ENCODE measurements at places on chromosomes 7 and 10.

GRCh38 chr10:74863551-74863950, 37.2 kb downstream of the KAT6B start:
- no peak for DNase-seq

DNA sequence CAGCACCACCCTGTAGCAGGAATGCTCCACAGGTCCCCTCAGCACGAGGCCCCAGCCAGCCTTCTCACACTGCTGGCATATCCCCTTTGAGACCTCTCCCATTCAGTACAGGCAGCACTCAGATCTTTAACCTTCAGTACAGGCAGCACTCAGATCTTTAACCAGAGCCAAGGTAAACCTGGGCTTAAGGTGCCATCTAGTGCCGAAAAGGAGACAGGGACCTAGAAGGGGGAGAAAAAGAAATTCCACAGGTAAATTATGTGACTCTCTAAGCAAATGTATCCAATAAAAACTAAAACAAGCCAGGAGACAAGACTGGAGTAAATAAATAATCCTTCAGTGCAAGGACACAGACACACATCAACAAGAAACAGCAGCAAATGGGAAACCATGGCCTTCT, 358.6 kb downstream of the PTPRN2 start:
- no peak for DNase-seq

DNA sequence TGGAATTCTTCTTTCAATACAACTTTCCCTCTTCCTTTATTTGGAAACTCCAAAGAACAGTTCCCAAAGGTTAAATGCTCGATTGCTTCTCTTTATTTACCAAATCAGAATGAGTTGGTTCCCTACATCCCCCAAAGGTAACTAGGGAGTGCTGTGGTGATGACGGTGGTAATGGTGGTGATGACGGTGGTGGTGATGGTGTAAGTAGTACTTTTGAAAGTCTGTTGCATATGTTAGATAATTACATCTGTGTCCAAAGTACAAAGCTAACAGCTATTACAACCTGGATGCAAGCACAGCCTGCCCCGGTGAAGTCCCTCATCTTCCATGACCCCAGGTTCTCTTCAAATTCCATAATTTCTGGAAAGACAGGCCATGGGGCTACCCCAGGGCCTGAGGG, 115.1 kb downstream of the TNS3 start:
- DNase-seq, result no peak

DNA sequence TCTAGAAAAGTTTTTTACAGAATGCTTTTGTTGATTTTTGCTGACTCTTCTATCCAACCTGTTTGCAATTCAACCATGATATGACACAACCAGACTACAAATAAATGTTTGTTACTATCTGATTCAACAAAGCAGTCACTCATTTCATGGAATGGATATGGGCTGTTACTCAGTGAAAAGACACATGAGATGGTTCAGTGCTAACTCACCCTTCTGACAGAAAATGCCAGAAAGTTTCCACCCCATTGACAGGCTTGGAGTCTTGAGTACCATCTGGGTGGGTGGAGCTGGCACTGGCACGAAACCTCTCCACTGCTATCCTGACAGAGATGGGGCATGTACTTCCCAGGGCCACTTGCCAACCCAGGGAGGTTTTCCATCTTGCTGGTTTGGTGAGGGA, 39.5 kb downstream of the RBM28 start:
- no peak for DNase-seq

DNA sequence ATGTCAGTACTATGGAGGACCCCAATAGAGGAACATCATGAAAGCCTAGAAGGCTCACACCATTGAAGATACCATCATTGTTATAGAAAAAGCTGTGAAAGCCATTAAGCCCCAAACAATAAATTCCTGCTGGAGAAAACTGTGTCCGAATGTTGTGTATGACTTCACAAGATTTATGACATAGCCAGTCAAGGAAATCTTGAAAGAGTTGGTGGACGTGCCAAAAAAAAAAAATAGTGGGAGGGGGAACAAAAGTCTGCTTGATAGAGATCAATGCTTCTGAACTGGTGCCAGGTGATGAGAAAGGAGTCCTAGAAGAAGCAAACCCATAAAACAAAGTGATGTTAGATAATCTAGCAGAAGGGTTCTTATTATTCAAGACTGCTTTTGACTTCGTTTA, 41.2 kb downstream of the RALA start:
- DNase-seq, result no peak

- no peak for DNase-seq
Measured at GRCh38 chr10:99235658-99236626, at the start of gene HPSE2. Gene HPSE2, minus strand, starts transcription at chr10:99235852.

GRCh38 chr7:1645071-1645409, 25.0 kb upstream of the ELFN1 start:
- DNase-seq, result no peak

DNA sequence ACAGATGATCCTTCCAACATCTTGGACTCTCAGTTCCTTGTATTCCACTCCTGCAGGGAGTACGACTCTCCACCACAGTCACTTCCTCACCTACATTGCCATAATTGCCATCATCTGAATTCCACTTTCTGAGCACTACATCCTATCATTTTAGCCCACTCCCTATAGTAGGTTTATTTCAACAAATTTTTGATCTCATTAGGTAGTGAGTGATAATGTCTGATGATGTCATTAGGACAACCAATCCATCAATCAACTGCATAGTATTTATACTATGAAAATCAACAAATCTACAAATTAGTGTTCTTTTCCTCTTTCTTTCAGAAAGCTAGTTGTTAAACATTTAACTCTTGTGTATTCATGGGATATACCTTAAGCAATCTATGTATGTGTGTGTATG, 13.7 kb upstream of the TRA2A start:
- DNase-seq, result no peak

DNA sequence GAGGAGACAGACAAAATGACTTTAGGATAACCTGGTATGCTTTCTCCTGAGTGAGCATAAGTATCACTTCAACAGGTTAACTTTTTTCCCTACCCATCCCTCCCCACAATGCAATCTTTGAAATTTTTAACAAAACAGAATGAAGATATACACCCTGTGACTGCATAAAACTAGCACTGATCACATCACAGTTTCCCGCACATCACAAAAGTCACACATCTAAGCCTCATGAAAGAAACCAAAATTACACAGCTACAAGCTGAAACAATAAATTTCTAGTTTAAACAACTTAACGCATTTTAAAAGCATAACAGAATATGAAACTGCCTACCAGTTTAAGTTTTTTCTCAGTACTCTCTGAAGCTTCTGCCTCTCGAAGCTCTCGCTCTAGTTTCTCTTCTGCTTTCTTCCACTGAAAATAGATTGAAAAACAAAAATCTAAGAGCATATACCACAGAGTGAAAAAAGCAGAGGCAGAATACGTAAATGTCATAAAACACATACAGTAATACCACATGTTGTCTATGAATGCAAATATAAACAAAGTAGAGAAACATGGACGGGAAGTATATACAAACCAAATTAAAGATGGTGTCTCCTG, 18.1 kb downstream of the NOC3L start:
- DNase-seq, result no peak

GRCh38 chr10:110632591-110633215, 11.4 kb upstream of the RBM20 start:
- DNase-seq, result no peak

- DNase-seq, result no peak
Measured at GRCh38 chr7:150848561-150849115, 3.7 kb upstream of the AOC1 start.

DNA sequence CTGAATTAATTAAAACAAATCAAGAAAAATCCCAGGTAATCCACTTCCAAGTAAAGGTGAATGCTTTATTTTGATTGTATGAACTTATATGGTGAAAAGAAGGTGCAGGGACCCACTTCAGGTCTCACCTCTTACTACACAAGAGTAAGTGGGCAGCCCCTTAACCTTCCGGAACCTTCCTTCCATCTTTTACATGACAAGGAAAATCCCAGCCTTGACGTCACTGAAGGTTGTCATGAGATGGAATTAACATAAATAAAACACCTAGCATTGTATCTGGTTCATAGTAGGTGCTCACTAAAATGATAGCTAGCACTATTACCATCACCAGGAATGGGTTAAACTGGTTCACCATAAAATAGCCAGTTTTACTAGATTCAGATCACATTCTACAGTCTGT, 119.5 kb downstream of the ICA1 start:
- DNase-seq, result no peak

- no peak for DNase-seq
Measured at GRCh38 chr10:72794260-72794659, 99.3 kb upstream of the OIT3 start.

GRCh38 chr10:3774814-3775695, 10.0 kb downstream of the KLF6 start:
- no peak for DNase-seq

DNA sequence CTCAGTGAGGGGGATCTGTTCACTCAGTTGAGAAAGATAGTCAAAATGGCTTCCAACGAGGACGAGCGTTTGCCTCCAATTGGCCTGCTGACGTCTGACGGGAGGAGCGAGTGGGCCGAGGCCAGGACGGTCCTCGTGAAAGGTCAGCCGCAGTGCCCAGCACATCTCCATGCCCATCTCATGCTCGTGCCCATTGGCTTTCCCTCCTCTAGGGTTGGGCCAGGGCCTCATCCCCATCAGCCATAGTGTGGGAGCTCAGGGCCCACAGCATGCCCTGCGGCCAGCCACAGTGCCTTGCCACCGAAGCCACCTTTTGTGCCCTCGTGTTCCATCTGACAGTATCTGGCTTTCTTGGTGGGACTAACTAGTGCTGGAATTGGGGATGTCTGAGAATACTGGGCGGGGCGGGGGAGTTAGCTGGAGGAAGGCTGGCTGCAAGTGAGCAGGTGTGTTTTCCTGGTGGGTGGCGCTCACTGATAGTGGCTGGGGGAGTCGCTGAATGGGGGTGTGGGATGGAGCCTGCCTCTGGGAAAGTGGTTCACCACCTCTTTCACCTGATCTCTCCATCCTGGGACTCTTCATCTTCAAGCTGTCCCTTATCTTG, 13.9 kb downstream of the CHAT start:
- DNase-seq, result no peak

GRCh38 chr7:40676221-40676620, 541.4 kb downstream of the SUGCT start:
- DNase-seq, result no peak

DNA sequence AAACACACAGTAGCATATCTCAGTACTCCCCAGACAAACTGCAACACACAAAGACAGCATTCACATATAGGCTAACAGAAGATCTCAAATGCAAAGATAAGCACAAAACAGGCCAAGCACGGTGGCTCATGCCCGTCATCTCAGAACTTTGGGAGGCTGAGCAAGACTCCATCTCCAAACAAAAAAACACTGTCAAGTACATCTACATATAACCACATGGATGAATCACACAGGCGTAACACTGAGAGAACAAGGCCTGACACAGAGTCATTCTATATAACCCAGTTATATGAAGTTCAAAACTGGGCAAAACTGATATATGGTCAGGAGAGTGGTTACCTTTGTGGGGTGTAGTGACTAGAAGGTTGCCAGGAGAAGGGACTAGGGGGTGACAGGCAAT, 506.4 kb downstream of the KCNMA1 start:
- no peak for DNase-seq

DNA sequence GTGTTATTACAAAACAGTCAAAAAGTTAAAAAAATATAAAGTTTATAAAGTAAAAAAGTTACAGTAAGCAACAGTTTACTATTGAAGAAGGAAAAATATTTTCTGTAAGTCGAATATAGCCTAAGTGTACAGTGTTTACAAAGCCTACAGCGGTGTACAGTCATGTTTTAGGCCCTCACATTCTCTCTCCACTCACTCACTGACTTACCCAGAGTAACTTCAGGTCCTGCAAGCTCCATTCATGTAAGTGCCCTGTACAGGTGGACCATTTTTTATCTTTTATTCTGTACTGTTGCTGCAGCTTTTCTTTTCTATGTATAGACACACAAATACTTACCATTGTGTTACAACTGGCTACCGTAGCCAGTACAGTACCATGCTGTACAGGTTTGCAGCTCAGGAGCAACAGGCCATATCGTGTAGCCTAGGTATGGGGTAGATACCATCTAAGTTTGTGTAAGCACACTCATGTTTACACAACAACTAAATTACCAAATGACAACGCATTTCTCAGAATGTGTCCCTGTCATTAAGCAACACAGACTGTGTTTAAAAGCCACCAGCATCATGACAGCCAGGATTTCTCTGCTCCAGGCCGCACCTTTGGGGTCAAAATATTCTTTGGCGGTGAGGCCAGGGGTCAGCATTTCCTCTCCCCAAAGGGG, 67.2 kb downstream of the DLG5 start:
- no peak for DNase-seq

DNA sequence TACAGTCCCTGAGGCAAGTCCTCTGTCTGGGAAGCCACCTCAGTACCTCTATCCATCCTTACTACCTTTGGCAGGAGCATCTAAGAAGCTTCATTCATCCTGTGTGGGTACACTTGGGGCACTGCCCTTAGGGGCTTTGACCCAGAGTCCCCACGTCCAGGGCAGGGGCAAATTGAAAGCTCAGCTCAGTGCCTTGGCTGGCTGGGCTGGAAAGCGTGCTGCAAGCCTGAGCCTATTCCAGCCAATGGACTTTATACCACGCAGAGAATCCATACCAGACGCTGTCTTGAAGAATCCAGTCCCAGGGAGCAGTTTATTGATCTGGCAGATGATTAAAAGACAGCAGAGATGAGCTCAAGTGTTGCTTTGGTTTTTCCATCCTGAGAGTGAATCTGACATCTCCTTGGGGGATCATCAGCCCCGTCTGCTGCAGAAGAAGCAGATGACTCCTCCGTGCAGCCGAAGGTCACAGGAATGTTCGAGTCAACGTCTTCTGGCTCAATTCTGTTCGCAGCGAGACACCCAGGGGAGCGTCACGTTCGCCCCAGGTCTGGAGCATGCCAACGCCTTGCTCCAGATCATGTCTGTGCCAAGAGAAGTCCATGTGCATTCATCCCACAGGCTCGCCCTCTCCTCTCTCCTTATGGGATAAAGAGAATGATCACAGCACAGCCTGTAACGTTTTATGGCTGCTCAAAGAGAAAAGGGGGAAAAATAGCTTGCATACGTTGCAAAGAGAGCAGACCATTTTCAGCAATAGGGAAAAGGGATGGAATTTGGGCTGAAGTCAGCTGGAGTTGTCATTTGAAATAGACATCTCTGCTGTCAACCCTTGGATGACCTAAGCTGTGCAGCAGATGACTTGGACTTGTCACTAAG, 35.8 kb upstream of the LYZL1 start:
- DNase-seq, result no peak
